ENCODE measurements at places on chromosomes 6 and 20.

GRCh38 chr6:49782293-49782692 lies 4.8 kb downstream of the PGK2 start:
- DNase-seq = no peak

- no peak for DNase-seq
Observed at GRCh38 chr6:28353356-28353755, 3.6 kb downstream of the ZKSCAN3 start.

DNA sequence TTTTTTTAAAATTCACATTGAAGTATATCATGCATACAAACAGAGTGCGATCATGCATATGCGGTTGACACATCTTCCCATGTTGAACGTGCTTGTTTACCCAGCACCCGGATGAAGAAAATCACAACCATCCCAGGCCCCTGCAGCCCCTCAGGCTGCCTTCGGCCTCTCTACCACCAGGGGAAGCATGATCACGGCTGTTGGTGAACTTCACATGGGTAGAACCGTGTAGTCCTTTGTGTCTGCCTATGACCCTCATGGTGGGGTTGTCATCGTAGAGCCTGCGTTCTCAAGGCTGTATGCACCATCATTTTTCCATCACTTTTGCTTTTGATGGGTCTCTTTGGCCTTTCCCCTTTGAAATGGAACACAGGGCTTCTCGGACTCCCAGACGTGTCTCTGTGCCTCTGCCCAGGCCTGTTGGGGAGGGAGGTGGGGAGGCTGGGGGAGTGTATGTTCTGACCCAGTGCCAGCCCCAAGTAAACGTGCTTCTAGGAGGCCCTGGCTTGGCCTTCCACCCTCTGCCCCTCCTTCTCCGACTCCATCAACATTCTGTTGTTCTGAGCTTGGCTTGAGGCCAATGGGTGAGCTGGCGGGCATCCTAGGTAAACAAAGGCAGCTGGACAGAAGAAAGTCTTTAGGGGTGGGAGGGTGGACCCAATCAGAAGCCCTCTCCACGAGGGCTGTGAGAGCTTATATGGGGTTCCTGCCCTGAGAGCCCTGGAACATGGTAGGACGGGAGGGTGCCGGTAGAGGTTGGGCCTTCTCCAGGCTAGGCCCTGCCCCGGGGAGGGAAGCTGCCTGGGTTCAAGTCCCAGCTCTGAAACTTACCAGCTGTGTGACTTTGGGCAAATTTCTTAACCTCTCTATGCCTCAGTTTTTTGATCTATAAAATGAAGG lies 39.7 kb downstream of the TGM2 start:
- no peak for DNase-seq

- no peak for DNase-seq
Observed at GRCh38 chr6:12249541-12250382, 40.4 kb upstream of the EDN1 start.

DNA sequence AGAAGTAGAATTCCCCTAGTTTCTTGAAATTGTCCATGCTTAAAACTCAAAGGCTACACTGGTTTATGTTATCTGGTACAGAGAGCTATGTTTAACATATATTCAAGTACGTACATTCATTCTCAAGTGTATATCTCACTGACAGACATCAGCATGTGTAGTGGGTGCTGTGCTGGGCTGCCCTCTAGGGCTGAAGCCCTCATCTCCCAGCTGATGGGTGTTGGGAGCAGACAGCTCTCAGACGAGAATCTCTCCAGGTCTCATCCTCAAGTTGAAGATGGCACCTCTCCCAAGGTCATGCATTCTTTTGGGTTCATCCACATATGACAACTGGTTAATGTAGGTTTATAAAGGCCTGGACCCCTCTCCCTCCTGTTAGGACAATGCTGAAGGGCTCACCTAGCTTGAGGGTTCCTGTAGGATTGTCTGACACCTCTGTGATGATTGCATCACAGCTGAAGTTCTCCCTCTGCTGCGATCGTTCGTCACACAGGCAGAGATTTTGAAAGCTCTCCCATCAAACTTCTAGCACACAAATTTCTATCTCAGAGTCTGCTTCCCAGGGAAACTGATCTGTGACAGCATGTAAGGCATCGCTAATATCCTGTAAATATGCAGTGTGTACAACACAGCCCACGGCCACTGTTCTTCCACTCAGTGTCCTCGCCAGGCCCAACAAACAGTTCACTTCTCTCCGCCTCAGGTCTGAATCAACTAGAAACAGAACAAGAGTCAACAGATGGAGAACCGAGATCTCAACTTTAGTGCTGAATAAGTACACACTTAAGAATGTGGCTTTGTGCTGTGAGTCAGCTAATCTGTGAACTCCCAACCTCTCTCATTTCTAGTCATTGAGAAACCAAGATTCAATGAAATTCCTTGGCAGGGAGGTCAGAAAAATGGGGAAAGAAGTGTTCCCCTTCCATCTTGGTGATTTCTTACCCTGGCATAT lies 43.2 kb downstream of the PREP start:
- DNase-seq = no peak

DNA sequence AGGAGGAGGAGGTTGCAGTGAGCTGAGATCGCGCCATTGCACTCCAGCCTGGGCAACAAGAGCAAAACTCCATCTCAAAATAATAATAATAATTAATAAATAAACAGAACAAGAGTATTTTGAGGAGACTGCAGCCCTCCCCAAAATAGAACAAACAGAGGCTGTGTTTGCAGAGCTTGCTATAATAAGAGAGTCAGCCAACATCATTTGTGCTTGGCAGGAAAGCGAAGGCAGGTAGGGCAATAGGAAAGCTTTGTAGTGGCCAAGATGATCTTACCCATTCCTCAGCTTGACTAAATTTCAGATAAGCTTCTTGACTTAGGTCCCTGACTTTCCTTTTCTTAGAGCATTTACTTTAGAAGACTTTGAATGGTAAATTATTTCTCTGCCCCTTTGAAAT lies 6.7 kb downstream of the C6orf141 start:
- DNase-seq = no peak

GRCh38 chr6:27591699-27592480 lies 119.0 kb upstream of the ZNF184 start:
- DNase-seq = no peak

- DNase-seq = no peak
Observed at GRCh38 chr20:45037050-45037449, 63.9 kb downstream of the KCNS1 start.

DNA sequence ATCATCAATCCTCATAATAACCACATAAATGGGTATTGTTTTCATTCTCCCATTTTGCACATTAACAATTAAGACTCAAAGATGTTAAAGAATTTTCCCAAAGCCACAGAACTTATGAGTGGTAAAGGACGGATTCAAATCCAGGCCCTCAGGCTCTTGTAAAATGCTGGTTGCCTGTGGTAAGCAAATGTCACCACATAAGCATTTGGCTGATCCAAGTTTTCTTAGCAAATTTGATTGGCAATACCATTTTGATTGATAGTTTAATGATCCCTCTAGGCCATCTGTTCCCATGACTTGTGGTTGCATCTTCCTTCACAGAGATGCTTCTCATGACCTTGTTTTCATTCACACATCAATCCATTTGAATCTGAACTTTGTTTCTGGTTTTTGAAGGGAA lies 252.0 kb upstream of the RIN2 start:
- DNase-seq = no peak

DNA sequence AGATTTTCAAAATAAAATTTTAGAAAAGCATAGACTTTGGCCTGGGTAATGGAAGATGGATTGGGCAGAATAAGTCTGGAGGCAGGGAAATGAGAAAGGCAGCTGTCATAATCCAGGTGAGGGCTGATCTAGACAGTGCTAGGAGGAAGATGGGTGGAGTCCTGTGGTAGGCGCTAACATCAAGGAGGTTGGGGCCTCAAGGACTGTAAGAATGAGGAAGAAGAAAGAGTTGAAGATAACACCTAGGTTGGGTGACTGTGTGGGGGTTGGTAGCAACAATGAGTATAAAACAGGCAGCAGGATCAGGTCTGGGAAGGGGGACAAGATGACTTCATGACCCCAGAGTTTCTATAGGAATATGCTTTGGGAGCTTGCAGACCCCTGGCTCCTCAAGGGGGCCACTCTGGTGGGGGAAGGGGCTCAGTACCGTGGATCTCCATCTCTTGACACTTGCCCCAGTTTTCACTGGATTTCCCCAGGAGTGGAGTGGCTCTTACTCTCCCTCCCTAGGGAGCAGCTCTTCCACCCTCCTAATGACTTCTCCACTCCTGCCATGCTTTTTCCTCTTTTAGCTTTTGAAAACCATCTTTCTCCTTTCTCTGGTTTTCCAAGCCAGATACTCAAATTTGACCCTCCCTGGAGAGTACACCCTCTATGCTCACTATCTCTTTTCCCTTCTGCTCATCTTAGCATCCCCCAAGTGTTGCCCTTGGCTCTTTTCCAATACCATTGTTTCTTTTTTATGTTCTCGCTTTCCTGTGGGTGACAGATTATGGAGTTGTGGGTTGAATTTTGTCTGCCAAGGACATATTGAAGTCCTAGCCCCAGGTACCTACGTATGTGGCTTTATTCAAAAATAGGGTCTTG lies 14.8 kb downstream of the TRIM31 start:
- DNase-seq = no peak

- no peak for DNase-seq
Observed at GRCh38 chr6:156801712-156802111, 24.5 kb downstream of the ARID1B start.

DNA sequence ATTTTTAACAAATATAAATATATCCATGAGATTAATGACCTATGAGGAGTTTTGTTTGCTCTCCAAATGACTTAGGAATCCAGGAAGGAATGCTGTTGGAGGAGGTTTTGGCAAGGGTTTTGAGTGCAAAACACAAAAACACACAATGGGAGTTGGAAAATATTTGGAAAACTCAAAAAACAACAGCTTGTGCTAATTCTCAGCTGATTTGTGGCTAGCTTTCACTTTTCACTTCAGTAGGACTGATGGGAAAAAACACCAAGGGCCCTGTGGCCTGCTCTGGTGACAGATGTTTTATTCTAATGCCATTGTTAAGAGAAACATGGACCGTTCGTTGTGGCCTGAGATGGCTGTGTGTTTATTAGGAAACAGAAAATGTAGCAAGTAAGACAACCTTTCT lies 113.9 kb downstream of the ALDH8A1 start:
- no peak for DNase-seq

DNA sequence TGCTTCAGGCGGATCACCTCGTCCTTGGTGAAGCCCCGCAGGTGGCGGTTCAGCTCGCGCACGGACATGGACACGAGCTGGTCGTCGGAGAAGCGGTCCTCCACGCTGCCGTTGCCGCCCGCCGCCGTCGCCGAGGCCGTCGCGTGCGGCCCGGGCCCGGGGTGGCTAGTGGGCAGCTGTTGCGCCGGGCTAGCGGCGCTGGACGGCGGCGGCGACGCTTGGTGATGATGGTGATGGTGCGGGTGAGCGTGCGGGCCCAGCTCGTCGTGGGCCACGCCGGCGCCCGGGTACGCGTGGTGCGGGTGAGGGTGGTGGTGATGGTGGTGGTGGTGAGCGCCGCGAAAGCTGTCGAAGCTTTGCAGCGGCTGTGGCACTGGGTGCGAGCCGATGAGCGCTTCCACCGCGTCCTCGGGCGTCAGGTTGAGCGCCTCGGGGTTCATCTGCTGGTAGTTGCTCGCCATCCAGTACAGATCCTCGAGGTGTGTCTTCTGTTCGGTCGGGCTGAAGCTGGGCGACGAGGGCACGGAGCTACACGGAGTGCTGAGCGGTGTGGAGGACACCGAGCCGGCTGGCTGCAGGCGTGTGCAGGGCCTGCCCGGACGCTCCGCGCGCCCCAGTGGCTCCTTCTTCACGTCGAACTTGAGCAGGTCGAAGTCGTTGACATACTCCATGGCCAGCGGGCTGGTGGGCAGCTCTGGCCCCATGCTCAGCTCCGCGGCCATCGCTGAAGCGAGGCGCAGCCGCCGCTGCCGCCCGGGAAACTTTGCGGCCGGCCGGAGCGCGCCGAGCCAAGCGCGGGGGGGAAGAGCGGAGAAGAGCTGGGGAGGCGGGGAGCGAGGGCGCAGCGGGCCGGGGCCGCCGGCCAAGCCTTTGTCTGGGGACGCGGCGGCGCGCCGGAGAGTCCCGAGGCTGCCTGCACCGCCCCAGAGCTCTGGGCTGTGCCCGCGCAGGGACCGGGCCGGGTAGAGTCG lies 622 bp downstream of the MAFB start:
- DNase-seq = no peak

DNA sequence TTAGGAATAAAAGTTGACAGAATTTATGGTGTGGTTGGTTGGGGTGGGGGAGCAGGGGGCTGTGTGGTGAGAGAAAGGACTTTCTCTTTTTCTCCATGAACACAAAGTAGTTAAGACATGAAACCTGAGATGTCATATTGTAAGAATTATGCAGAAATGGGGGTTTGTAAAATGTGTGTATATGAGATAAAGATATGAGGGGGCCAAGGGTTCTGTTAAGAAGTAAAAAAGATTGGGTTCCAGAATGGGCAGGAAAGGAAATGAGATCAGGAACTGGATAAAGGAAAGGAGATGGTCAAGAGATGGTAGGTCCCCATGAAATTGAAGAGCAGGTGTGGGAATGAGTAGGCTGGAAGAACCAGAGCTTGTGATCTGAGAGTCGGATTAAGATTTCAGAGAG lies 9.7 kb downstream of the RNF146 start:
- no peak for DNase-seq

DNA sequence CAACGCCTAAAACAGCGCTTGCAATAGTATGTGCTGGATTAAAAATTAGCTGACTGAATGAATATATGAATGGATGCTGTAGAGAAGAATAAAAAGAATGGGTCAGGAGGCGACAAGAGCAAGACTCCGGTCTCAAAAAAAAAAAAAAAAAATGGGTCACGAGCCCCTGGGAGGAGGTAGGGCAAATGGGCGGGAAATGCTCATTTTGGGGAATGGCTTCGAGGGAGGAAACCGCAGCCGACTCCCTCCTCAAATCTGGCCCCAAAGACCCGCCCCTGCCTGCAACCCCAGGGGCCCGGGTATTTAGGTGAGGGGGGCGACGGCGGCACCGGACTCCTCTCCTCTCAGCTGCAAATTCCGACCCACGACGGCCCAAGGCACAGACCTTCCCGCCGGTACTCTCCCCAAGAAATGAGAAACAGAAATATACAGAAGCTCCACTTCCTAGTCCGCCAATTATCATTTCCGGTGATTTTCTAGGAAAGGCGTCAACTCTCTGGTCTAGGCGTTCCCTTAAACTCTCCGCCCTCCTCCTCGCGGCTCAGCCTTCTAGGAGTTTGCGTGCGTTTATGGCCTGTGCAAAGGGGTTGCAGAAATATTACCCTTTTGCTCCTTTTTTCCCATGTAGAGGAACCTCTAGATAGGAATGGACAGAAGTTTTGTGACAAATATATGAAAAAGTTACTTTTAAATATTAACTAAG lies at the start of gene ZNF311:
Gene ZNF311, minus strand, starts transcription at position 133 of the 703 bp plus-strand sequence. CDS start 1,361 bp downstream, outside the sequence.
- DNase-seq = no peak
